Lung (tissue), 17 donors: ENCODE measurements at places on chromosomes 6 and 20.

DNA sequence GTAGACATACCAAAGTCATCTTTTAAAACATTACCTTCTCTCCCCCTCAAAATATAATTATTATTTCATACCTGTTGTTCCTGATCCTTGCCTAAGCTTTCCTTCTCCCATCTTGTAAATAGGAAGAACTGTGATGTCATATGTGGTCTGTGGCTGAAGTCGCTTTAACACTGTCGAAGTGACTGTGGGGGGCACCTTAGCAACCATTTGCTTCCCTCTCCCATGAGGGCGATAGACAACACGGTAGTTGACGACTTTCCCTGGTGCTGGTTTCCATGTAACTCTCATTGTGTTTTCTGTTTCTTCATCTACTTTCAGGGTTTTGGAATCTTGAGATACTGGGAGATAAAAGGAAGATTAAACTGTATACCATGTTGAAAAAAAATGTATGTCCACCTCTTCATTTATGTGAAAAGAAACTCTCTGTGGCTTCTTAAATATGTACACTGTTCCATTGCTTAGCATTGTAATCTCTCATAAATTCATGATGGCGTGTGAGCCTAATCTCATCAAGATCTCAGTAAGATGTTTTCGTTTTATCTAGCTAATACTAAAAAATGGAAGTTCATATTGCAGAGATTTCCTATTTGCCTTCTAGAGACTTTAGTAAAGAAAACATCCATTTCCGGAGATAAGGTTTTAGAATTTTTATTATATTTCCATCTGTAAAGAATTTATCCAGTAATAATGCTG, 49.5 kb downstream of the COL12A1 start:
- H3K36me3 ChIP-seq: no peaks in the 10 kb centered on the region
- no peaks in the 10 kb centered on the region for H3K4me1 ChIP-seq
- no peak overlapping the region for H3K4me3 ChIP-seq
- H3K27me3 ChIP-seq: no peaks in the 10 kb centered on the region
- no peak overlapping the region for H3K27ac ChIP-seq

DNA sequence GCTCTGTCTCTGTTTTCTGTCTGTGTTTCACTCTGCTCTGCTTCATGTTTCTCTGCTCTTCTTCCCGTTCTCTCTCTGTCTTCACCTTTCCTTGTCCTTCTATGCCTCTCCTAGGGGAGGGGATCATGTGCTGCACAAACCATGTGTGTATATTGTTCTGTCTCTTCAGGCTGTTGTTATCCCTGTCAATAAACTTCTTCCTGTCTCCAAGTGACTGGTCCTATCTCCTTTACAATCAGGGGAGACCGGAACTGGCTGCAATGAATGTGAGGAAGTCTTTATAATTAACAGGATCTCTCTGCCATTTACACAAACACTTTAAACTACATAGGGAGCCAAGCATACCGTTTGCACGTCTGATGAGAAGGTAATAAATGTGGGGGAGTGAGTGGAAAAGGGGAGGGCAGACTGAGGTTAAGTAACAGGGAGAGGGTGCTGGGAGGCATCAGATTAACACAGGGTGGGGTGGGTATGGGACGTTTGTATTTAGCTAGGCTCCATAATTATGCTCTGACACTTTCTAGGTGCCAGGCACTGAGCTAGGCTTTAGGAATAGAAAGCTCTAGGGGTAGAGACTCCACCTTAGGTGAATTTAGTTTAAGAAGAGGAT, 626.1 kb downstream of the DHX35 start:
- peak overlapping the region; percentile 22 for H3K27ac ChIP-seq
- H3K27me3 ChIP-seq: no peaks in the 10 kb centered on the region
- no peaks in the 10 kb centered on the region for H3K36me3 ChIP-seq
- H3K4me3 ChIP-seq: no peak overlapping the region
- H3K4me1 ChIP-seq: no peaks in the 10 kb centered on the region

- H3K4me1 ChIP-seq: no peaks in the 10 kb centered on the region
- no peaks in the 10 kb centered on the region for H3K36me3 ChIP-seq
- H3K27me3 ChIP-seq: no peaks in the 10 kb centered on the region
- H3K4me3 ChIP-seq: no peak overlapping the region
Measured at GRCh38 chr6:10429638-10430427, 15.0 kb upstream of the TFAP2A start.

- no peaks in the 10 kb centered on the region for H3K4me1 ChIP-seq
- DNase-seq: peak; percentile 35
- H3K27me3 ChIP-seq: peaks cover 4% of the 10 kb centered on the region
- no peak overlapping the region for H3K27ac ChIP-seq
Measured at GRCh38 chr6:5981126-5982026, 25.3 kb downstream of the NRN1 start.

- H3K4me1 ChIP-seq: no peaks in the 10 kb centered on the region
- H3K27me3 ChIP-seq: no peaks in the 10 kb centered on the region
- peaks cover 15% of the 10 kb centered on the region for H3K36me3 ChIP-seq
- no peak overlapping the region for H3K4me3 ChIP-seq
Measured at GRCh38 chr6:139181236-139181635, 46.4 kb downstream of the HECA start.

- H3K4me1 ChIP-seq: no peaks in the 10 kb centered on the region
- H3K36me3 ChIP-seq: no peaks in the 10 kb centered on the region
- H3K27ac ChIP-seq: no peak overlapping the region
Measured at GRCh38 chr6:147447835-147448611, 60.5 kb upstream of the SAMD5 start.

DNA sequence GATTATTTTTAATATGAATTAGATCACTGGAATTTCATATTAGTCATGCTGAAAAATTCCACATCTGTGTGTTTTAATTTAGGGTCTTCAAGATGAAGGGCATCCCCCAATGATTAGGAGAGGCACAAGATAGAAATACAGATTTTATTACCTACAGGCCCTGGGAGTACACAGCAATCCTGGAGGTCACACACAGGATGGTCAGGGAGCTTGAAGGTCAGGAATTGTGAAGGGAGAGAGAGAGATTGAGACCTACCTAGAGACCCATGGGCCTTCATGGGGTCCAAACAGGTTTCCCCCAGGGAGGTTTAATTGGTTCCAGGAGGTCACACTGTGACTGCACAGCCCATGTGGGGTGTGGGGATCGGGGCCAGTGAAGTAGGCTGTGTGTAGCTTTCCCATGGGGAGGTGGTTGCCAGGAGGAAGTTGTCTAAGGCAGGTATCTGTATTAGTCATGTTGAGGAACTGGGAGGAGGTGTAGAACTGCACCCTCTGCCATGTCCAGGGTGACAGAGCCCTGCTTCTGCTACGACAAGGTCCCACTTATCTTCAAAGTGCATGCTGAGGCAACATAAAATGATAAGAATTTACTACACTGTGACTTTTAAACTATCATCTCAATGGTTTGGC, 18.3 kb downstream of the SNX9 start:
- peaks cover 8% of the 10 kb centered on the region for H3K4me1 ChIP-seq
- no peak for DNase-seq
- no peak overlapping the region for H3K4me3 ChIP-seq
- H3K27me3 ChIP-seq: no peaks in the 10 kb centered on the region

DNA sequence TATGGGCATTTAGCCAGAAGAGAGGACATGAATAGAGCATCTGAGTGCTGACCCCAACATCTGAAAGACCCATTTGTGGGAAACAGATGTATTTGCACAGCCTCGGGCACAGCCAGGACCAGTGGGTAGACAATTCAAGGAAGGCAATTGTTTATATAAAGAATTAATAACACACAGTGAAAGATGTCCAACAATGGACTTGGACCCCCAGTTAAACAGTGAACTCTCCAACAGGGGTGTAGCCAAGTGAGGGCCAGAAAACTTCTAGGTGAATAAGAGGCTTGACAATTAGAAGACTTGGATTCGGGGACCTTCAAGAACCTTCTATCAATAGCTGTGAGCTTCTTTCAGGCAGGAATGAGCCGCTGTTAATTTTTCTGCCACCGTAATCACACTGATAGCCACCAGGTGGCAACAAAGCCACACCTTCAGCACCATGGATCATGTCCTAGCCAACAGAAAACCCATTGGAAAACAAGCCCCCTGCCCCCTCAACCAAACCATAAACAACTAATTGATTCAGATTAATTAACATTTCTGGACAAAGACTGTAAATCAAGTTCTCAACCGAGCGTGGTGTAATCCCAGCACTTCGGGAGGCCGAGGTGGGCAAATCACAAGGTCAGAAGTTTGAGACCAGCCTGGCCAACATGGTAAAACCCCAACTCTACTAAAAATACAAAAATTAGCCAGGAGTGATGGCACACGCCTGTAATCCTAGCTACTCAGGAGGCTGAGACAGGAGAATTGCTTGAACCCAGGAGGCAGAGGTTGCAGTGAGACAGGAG, 8.8 kb upstream of the SRSF6 start:
- H3K27me3 ChIP-seq: no peaks in the 10 kb centered on the region
- no peaks in the 10 kb centered on the region for H3K36me3 ChIP-seq
- no peak overlapping the region for H3K27ac ChIP-seq
- no peak overlapping the region for H3K4me3 ChIP-seq
- DNase-seq: peak; percentile 19
